ENCODE measurements at places on chromosomes 1 and 21.

DNA sequence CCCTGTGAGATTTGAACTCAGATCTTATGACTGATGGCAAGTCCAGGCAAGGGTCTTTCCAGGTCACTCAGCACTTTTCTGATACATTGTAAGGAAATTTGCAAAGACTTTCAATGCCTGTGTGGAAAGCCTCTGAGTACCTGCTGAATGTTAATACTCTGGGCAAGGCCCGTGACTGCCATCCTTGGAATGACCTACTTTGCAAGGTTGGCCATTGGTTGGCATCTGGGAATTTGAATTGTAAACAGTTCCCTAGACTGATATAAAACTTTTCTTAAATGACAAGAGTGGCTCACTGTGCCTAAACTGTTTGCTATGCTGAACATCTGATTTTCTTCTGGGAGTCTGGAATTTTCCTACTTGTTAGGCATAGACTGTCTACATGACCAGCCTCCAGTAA lies 57.1 kb downstream of the CD2 start:
- DNase-seq, result no peak

GRCh38 chr21:24420689-24421088 lies 1186.6 kb downstream of the MRPL39 start:
- peak; percentile 48 for DNase-seq

DNA sequence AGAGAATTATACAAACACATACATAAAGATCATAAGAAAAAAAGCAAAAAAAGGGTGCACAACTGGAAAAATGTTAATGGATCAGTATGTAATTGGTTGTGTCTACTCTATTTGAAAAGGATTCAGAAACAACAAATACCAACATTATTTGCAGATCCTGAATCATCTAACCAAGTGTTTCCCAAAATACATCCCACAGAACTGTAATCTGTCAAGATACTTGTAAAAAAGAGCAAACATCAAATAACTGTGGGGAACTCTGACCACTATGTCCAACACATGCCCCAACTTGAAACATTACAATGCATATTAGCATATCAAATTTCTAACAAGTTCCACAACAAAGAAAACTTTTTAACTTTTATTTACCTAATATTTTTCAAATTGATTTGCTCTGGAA lies 22.6 kb downstream of the ANKRD13C start:
- DNase-seq, result no peak

DNA sequence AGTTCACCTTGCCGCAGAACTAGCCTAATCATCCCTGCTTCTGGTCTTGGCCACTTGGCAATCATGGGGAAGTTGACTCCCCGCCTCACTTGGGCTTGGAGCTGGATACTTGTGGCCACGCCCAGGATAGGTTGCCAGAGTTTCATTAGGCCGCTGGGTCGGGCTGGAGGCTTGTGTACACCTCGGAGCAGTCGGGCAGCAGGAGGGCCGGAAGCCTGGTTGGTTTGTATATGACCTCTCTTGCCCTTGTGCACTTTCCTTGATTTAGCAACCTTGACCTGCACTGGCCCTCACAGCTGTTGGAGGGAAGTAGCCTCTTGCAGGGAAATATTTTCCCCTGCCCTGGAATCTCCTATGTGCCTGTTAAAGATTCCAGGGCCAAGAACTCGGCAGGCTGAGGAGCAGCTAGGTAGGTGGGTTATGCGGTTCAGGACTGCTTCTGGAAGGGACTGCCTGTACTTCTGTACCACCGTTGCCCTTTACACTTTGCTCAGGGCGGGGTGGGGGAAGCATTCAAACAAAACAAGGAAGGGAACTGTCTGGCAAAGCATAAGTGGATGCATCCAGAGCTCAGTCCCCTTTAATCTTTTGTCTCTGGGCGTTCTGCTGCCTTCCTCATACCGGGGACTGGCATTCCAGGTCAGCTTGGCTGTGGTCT lies 83.5 kb downstream of the UCK2 start:
- no peak for DNase-seq

DNA sequence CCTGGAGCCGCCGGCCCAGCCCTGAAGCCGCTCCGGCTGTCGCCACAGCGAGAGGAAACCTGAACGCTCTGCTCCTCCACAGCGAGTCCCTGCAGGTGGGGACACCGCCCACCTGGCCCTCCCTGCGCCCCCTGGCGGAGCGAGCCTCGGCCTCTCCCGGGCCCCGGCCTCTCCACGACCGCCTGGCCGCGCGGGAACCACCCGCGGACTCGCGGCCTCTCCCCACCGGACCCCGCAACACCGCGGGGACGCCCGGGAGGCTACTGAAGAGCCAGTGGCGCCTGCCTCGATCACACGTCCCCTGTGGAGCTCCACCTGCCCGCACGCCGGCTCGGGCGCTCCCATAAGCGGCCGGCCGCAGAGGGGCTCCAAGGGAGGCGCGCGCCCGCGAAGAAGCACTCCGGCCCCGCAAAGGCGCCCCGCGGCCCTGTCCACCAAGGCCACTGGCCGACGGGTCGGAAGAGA lies 109.6 kb downstream of the KCNN3 start:
- no peak for DNase-seq

DNA sequence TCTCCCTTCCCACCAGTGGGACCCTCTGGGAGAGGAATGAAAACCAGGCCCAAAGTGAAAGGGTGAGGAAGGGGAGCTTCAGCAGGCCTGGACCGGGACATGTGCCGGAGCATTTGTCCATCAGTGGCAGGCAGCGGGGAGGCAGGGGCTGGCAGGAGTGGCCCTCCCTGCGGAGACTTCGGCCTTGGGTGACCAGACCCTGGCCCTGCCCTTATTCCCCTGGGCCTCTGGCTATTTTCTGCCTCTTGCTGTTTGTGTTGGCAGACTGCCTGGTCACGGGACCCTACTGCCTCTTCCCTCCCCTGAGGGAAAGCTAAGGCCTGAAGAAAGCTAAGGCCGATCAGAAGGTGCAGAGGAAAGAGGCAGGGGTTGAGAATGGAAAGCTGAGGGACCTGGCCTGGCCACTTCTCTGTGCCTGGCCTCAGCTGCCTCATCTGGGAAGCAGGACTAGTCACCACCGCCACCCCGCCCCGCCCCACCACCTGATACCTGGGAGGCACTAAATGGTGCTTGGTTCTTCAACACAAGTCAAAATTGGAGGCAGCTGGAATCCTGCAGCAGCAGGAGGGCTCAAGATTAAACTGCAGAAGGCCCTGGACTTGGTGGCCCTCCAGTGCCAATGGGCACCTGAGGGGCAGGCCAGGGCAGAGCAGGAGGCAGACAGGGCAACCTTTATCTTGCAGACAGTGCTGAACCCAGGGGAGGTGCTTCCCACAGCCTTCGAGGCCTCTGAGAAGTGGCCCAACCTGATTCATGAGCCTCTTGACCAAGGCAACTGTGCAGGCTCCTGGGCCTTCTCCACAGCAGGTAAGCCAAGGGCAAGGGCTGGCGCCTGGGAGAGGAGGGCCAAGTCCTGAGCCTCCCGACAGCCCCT lies 7.9 kb downstream of the TINAGL1 start:
- peak; percentile 5 for DNase-seq

DNA sequence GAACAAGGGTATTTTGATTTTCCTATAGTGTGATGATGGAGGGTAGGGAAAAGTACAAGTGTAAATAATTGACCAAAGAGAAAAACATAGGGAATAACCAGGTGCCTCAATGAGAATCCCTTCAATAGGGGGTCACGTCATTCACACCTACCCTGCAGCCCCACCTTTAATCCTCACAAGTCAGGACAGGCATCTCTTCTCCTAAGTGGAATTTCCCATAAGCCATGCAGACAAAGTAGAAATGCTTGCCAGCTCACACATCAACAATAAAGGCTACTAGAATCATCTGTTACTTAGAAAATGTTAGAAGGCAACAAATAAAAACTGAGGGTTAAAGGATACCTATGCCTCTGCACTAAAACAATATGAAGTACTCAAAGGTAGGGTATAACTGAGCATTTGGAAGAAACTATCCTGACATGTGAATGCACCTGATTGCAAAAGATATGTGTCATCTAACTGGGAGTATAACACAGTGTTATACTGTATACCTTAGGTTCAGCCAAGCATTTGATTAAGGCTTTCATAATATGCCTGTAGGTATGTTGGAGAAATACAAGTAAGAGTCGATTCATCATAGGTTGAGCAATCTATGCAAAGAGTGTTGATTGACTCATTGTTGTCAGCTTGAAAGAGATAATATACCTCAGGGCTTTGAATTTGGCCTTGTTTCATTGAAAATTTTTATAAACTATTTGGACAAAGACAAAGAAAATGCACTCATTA lies 32.4 kb upstream of the ATP1A1 start:
- DNase-seq, result no peak

- DNase-seq, result no peak
These were observed 12.1 kb downstream of the PRKACB start for GRCh38 chr1:84156210-84156621.

GRCh38 chr21:31730712-31731055 lies 1.2 kb downstream of the SCAF4 start:
- peak; percentile 32 for DNase-seq

- DNase-seq, result no peak
These were observed 319.6 kb upstream of the TMPRSS15 start for GRCh38 chr21:18723171-18723570.
